ENCODE measurements at places on chromosomes 3 and 15.

DNA sequence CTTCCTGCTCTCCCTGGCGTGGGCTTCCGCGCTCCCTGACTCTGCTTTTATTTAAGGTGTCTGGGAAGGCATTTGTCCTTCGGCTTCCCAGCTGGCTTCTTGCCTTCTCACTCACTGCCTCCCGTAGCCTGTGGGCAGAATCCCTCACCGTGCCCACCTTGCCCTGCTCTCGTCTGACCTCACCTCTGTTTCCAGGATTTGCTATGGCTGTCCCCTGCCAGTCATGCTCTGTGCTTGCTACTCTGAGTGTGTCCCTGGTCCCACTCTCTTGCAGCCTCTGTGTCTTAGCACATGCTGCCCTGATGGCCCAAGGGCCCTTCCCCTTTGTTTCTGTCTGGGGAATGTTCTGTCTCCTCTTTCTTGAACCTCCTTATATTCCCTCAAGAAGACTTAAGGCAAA is 26.2 kb downstream of the LPP start:
- DNase-seq: no peak

GRCh38 chr3:124786511-124787241 is 56.4 kb downstream of the UMPS start:
- DNase-seq: no peak

DNA sequence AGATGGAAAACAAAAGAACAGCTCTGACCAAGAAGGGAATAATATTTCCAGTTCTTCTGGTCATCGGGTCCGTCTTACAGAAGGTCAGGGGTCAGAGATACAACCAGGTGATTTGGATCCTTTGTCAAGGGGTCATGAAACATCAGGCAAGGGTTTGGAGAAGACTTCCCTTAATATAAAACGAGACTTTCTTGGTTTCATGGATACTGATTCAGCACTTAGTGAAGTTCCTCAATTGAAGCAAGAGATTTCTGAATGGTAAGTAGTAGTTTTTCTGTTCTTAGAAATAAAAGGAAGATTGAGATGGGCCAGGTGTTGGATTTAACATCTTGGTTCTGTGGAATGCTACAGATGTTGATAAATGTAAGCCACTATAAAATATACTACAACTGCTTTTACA is 9.5 kb downstream of the MGA start:
- no peak for DNase-seq

DNA sequence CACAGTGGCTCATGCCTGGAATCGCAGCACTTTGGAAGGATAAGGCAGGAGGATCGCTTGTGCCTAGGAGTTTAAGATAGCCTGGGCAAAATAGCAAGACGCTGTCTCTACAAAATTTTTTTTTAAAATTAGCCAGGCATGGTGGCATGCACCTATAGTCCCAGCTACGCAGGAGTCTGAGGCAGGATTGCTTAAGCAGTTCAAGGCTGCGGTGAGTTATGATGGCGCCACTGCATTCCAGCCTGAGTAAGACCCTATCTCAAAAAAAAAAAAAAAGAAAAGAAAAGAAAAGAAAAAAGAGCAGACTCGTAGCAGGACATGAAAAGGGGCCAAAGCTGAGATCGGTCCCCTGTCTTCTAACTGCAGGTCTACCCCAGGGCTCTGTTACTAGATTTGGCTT is 18.9 kb downstream of the SRGAP3 start:
- no peak for DNase-seq

DNA sequence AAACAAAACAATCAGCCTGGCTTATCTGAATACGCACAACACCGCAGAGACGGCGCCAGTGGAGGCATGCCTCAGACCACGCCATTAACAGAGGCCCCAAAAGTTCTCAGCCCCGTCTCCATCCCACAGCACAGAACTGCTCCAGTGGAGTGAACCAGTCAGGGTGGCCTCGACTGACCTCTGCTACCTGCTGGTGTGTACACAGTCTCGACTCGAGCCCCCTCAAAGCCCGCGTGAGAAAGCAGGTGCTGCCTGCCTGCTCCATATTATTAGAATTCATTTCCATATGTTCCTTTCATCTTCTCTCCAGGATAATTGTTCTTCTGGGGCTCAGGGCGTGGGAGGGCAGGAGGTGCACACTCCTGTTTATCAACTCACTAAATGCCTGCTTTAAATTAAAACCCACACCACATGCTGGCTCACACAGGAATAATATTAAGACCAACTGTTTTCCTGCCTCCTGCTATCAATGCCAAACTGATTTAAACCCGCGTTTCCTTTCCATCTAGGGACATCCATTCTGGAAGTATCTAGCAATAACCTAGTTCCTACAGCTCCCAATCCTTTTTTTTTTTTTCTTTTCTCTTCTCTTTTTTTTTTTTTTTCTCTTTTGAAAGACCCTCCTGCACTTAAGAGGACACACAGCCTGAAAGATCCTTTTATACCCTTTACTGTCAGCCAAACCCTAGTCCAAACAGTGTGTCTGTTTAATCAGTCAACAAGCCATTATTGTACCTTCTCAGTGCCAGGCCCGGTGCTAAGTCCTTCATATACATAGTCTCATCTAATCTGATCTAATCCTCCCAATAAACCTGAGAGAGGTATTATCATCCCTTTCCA is 101.2 kb downstream of the TLE3 start:
- no peak for DNase-seq

- peak; percentile 70 for DNase-seq
Measured at GRCh38 chr3:5016211-5017161, 37.2 kb downstream of the BHLHE40 start.

DNA sequence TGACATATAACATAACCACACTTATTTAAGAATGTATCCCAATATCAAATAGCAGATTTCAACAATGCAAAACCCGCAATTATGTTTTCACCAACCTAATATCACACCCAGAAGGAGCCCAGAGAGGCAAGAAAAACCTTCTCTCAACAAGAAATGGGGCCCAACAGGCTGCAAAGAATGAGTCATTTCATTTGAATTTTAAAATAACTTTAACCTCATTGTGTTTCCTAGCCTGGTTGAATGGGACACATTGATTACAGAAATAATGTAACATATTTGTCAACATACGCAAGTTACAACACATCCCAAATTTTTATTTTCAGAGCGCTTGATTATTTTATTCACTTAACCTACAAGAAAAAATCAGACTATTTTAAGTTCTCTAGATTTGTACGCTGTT is 365.1 kb upstream of the SLCO3A1 start:
- DNase-seq: no peak

DNA sequence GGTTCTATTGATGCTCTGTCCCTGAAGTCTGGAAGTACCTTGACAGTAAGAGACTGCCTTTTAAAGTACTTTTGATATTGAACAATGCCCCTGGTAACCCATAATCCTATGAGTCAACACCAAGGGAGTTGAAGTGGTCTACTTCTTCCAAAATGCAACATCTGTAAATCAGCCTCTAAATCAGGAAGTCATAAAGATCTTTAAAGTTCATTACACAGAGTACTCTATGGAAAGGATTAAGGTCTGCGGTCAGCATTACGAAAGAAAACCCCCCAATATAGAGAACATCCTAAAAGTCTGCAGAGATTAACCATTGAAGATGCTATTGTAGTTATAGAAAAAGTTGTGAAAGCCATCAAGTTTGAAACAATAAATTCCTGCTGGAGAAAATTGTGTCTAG is 52.7 kb upstream of the CMC1 start:
- no peak for DNase-seq

GRCh38 chr15:28942046-28942445 is 56.3 kb downstream of the APBA2 start:
- peak; percentile 36 for DNase-seq

GRCh38 chr3:179156170-179156569 is 8.0 kb downstream of the PIK3CA start:
- DNase-seq: no peak

GRCh38 chr3:129483870-129484269 is 43.8 kb downstream of the IFT122 start:
- DNase-seq: no peak

- peak; percentile 69 for DNase-seq
Measured at GRCh38 chr15:81292523-81293001, 31.4 kb downstream of the STARD5 start.

All from CD4-positive, alpha-beta T cell treated with Interleukin-17A for 1 hour (primary cell).